ENCODE measurements at places on chromosomes 7 and 10.

DNA sequence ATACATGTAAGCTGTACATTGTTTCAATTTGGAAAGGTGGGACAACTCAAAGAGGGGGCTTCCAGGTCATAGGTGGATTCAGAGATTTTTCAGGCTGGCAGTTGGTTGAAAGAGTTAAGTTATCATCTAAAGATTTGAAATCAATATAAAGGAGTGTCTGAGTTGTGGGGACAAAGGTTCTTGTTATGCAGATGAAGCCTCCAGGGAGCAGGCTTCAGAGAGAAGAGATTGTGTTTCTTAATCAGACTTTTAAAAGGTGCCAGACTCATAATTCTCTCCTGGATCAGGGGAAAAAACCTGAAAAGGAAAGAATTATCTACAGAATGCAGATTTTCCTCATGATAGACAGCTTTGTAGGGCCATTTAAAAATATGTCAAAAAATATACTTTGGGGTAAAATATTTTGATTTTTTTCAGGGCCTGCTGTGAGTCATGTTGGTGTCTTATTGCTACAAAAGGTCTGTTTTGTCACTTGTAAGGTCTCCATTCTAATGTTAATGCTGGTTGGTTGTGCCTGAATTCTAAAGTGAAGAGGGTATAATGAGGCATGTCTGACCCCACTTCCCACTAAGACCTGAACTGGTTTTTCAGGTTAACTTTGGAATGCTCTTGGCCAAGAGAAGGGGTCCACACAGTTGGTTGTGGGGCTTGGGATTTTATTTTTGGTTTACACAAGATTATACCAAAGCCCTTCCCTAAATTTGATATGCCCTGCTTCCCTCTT is 52.7 kb upstream of the PRSS1 start:
- no peak for DNase-seq

GRCh38 chr10:102368077-102368476 is 27.4 kb upstream of the NFKB2 start:
- DNase-seq = no peak

GRCh38 chr10:50622706-50623662 is 772 bp downstream of the SGMS1 start:
- no peak for DNase-seq

GRCh38 chr10:86592413-86592812 is 61.9 kb upstream of the OPN4 start:
- DNase-seq = peak; percentile 27

GRCh38 chr10:121041906-121042305 is 190.7 kb downstream of the WDR11 start:
- DNase-seq = no peak

DNA sequence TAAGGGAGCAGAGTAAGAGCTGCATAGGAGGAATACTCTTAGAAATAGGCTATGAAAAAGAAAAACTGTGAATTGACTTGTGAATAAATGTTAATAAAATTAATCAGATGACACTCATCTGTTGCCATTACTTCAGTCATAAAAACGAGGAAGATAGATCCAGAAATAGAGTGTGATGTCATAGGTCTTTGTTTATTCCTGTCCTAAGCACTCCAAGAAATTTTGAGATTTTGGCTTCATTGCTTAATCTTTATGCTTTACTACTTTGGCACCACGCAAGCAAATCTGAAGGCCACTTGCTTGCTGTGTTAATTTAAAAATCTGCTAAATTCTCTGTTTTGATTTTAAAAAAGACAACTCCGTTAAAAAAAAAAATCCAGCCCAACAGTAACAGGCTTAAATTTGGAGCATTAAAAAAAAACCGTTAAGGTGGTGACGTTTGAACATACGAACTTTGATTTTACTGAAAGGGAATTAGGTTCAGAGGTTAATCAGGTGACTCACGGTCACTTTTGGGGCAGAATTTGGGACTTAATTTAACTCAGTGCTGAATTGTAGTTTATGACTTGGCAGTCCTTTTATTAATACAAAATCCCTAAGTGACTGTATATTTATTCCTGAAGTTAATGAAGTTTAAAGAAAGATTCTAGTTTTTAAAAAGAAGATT is 3.4 kb downstream of the IFRD1 start:
- DNase-seq = no peak

DNA sequence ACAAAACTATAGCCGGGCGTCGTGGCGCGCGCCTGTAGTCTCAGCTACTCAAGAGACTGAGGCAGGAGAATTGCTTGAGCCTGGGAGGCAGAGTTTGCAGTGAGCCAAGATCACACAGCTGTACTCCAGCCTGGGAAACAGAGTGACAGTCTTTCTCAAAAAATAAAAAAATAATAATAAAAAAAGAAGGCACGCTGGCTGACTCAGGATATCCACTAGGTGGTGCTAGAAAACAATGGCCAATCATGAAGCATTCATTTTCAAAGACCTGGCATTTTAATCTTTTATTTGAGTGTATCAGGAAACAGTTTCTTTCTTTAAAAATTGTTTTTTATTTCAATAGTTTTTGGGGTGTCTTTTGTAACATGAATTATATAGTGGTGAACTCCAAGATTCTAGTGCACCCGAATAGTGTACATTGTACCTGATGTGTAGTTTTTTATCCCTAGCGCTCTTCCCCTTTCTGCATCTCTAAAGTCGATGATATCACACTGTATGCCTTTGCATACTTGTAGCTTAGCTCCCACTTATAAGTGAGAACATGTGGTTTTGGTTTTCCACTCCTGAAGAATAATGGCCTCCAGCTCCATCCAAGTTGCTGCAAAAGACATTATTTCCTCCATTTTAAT is 88.6 kb downstream of the LYZL1 start:
- DNase-seq = no peak

DNA sequence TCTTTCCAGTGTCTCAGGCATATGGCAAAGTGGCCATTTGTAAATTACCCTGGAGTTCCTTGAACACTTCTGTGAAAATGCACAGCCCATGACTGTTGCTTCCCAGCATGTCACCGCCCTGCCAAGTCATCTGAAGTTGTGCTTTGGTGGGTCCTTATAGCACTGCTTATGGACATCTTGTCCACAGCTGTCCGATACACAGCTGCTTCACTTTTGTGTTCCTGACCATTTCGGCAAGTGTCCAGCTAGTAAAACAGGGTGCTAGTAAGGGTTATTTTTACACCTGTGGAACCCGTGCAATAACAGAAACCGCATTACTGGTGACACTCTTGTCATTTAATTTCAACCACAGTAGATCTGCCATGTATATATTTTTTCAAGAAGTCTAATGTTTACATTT is 29.7 kb downstream of the PIP4K2A start:
- no peak for DNase-seq

DNA sequence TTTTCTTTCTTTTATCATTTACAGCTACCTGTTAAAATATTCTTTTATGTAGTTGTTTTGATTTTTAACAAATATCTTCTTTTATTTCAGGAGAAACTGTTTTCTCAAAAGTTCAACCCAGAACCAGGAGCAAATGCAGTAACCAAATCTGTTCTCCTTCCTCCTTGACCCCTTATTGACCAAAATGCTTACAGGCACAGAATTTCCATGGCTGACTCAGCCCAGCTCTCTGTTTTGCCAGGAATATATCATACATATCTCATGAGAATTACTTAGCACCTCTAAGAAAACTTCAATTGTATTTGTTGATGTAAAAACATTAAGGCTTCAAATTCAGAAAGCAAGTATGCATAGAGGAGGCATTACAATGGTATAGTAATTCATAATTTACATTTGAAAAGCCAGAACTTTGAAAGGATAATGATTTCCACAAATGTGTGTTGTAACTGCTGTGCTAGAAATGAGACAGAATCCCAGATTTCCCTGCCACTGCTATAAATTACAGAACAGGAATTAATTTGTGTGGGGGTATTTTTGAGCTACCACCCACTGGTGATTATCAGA is 2.2 kb downstream of the GSAP start:
- DNase-seq = no peak

DNA sequence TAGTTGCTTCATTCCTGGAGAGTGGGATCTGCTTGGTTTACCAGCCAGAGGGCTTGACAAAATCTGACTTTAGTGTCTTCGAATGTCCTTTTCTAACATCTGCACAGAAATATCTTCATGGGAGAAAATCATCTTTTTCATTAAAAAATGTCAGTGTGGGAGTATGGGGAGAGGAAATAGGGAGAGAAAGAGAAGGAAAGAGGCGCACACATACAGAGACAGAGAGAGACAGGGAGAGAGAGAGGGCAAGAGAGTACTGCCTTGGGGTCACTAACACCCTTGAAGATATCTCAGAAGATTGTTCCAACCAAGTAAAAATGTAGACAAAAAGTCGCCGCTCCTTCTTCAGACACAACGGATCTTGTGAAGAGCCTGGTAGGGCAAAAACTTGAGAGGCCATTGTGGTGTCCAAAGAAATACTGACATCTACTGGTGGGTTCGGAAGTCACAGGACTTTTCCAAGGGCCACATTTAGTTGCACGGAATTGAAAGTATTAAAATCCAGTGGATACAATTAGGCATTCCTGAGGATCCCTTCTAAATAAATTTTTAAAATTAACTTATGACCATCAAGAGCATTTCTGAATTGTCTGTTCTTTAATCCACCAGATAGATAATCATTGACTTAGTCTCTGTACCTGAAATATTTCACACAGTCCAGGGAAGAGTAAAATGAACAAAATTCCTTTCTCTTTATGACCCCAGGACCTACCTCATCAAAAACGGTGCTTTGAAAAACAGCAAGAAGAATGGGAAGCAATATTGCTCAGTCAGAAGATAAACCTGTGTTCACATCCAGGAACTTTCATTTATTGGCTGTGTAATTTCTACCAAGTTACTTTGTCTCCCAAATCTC is 29.7 kb downstream of the VIM start:
- DNase-seq = peak; percentile 25

DNA sequence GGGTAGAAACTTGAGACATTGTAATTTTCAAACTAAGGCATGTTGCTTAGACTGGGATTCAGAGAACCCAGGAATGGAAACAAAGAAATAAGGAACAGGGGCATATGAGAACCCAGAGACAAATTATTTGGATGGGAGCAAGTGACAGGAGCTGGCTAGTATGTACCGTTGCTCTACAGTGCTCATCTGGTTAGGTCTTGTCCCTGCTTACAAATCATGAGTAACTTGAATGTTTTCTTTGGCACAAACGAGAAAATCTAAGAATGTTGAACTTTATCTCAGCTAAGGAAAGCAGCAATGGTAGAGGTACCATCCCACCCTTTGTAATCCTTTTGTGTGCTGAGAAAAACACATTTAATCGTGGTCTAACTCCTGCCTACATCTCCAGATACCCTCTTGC is 116.0 kb upstream of the IMMP2L start:
- DNase-seq = no peak

DNA sequence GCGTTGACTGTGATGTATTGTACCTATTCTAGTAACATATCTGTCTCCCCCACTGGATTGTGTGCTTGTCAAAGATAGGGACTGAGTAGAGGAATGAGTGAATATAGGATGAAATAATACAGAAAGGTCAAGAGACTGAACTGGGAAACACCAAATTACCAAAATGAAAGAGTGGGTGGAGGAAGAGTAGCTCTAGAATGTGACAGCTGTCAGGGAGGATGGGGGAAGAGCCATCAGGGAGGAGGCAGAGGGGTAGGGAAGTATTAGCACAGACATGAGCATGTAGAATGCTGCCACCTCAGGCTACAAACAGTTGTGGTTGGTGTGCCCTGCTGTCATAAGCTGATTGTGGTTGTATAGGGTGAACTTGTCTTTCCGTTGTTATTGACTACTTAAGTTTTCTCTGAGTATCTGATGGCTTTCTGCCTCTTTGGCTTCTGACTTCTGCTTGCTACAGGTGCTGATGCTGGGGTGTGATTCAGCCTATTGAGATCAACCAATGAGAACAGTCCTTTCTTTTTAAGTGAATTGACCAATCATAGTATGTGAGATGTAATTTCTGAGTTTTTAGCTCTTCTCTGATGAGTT is 5.6 kb downstream of the CCSER2 start:
- DNase-seq = no peak

DNA sequence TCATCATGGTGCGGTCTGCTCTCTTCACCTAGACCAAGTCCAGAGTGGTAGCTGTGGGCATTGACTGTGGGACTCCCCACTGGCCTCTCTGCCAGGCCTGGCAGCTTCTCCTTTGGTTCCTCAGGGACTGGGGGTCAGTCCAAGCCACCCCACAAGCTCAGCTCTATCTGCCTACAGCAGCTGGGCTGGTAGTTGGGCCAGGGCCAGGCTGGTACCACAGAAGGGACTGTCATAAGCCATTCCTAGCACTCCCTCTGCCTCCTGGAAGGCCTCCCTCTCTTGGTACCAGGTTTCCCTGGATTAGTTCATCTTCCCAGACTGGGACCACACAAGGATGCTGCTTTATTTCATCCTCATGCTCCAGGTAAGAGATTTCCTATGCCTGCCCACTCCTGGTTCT is 24.2 kb upstream of the UNC5B start:
- no peak for DNase-seq

- DNase-seq = no peak
Measured at GRCh38 chr10:100148353-100149211, 37.2 kb downstream of the ERLIN1 start.

GRCh38 chr10:75403144-75403938 is 1.8 kb upstream of the ZNF503 start:
- DNase-seq = peak; percentile 21
